Activated CD4-positive, alpha-beta memory T cell treated with anti-CD3 and anti-CD28 coated beads, Interleukin-2, amount 10 ng/mL, durations not matched to agents 7 days and 5 days (primary cell): ENCODE measurements at places on chromosomes 12 and 14. TPM values are rescaled to one million over a fixed set of nuclear protein-coding genes. Genes with fewer than 3 reads are reported as not detected.

DNA sequence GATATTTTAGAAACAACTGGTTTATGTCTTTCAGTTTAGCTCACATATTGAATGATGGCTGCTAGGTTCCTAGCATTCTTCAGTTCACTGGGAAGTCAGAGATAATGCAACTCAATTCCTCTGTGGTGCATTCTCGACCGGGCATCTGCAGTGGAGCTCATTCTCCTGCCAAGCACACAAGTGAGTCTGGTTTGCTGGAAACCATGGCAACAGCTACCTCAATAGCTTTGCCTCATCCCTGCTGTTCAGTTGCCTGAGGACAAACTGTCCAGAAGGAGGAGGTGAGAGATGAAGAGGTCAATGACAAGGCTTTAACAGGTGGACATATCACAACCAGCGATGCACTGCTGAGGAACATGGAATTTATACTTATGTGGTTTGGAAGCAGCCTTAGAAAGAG, 816.9 kb downstream of the AACS start:
- no peak for DNase-seq

- DNase-seq, result no peak
Observed at GRCh38 chr14:102663440-102663839, 71.0 kb downstream of the RCOR1 start.

GRCh38 chr12:132651444-132652100, 33.0 kb downstream of the P2RX2 start:
- DNase-seq, result no peak

- DNase-seq, result no peak
Observed at GRCh38 chr12:111570084-111570961, 28.8 kb downstream of the ATXN2 start.

BCL11B gene
- 81.7 TPM for total RNA-seq

SLC6A15 gene
- not detected for total RNA-seq

- DNase-seq, result peak; percentile 9
Observed at GRCh38 chr14:101177301-101177971, 273.9 kb upstream of the RTL1 start.

FLRT2 gene
- total RNA-seq, result not detected

DNA sequence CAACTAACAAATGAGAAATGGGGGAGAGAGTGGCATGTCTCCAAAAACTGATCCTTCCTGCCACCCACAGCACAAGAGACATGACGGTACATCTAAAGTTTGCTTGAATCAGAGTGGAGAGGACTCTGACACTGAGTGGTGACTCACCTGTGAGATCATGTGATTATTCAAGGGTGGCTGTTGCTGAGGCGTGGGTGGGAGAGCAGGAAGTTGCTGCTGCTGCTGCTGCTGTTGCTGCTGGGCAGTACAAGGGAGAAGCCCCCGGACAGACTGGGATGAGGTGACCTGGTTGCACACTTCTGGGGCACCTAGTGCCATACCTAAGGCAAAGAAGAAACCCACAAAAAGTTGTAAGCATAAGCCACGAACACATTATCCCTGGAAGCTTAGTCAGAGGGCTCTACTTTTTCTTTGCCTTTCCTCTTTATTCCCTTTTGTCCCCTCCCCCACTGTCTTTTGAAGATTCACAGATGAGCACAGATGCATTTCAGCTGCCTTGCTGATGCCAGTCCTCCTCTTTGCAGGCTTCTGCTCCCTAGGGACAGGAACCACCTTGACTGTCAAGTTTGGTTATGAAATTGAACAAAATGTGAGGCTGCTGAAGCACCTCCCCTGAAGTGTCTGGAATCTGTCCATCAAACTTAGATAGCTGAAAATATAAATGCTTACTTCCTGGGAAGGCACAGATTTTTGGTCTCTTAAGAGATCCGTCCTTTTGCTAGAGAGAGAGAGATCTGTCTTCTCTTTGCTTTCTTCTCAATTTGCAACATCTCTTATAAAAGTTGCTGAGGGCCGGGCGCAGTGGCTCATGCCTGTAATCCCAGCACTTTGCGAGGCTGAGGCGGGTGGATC, 29.4 kb upstream of the STAC3 start:
- peak; percentile 76 for DNase-seq

GRCh38 chr12:102954134-102954533, 3.3 kb upstream of the ASCL1 start:
- peak; percentile 44 for DNase-seq

DNA sequence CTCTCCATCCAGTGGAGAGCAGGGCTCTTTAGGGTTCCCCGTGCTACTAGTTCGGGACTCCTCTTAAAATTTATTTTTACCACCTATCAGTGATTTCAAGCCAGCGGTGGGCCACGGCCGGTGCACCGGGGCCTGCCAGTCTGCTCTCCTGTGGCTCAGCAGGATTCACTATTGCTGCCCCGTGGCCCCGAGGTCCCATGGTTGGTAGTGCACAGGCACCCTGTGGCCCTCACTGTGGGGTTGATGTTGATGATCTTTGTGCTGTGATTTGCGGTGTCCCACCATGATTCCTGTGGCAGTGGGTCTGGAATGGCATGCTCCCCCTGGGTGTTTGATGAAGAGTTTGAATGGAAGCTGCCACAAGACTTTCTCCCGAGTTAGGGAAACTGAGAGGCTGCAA, 12.6 kb upstream of the MEG3 start:
- no peak for DNase-seq

DIO2 gene
- not detected for total RNA-seq
